Stimulated activated CD4-positive, alpha-beta T cell treated with anti-CD3 and anti-CD28 coated beads, Interleukin-1b, Interleukin-23, amount 100 ng/mL, for 48 hours (primary cell): ENCODE measurements at places on chromosomes 16 and 17.

GRCh38 chr17:41551365-41551764 is 20.5 kb downstream of the KRT9 start:
- no peak for DNase-seq

DNA sequence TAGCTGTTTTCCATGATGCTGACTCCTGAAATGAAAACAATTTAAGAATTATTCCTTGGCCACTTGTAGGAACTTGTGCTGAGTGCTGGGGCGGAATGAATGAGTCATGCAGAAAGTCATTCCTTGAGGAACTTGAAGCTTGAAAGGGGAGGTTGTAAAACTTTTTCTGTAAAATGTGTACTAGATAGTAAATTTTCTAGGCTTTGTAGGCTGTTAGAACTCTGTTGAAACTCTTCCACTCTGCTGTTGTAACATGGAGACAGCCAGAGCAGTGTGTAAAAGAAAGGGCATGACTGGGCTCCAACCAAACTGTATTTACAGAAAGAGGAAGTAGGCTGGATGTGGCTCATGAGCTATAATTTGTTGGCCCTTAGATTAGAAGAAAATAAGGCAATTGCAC is 46.1 kb downstream of the ABCA8 start:
- DNase-seq: no peak

DNA sequence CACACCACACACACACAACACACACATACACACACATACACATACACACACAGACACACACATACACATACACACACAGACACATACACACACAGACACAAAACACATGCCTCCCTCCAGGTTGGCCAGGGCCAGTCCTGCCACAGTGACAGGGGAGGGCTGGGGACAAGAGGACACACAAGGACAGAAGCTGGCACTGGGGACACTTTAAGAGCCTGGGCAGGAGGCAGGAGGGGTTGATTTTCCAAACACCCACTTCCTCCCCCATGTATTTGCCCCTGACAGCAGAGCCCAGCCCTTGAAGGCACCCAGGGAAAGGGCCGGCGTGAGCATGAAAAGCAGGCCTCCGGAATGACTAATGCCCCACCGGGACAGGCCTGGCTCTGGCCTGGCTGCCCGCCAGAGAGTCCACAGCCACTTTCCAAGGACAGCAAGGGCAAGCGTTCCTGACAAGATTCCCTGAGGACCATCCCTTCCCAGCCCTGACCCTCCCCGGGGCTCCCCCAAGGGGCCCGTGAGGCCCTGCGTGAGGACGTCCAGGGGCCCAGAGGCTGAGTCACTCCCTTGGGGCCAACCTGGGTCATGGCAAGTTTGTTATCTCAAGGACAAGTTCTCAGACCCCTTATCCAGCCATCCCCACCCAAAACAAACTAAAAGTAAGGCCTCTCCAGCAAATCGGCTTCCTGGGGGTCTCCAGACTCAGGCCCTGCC is 235.6 kb downstream of the ZNF423 start:
- DNase-seq: no peak

GRCh38 chr16:86616906-86617305 is 38.6 kb downstream of the FOXL1 start:
- no peak for DNase-seq

DNA sequence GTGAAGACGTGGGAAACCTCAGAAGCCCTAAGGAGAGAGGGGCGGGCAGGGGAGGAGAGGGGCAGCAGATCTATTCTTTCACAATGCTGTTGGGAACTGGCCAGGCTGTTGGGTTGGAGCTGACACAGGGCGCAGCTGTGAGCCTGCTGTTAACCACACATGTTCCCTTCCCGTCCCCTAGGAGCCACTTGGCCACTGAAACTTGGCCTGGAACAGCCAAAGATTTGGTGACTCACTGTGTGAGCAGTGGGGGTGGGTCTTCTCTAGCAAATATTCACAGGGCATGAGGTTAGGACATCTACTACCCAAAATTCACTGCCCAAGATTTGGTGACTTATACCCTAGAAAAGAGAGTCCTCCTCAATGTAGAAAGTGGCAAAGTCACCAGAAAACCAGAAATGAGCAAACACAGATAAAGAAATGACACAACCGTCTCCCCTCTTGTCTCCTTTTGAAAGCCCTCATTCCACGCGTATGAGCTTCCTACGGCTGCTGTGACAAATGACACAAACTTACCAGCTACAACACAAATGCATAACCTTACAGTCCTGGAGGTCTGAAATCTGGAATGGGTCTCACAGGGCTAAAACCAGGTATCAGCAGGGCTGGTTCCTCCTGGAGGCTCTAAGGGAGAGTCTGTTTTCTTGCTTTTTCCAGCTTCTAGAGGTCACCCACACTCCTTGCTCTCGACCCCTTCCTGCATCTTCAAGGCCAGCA is 6.3 kb downstream of the TBC1D16 start:
- no peak for DNase-seq

GRCh38 chr17:66955821-66956220 is 8.7 kb upstream of the CACNG4 start:
- no peak for DNase-seq

DNA sequence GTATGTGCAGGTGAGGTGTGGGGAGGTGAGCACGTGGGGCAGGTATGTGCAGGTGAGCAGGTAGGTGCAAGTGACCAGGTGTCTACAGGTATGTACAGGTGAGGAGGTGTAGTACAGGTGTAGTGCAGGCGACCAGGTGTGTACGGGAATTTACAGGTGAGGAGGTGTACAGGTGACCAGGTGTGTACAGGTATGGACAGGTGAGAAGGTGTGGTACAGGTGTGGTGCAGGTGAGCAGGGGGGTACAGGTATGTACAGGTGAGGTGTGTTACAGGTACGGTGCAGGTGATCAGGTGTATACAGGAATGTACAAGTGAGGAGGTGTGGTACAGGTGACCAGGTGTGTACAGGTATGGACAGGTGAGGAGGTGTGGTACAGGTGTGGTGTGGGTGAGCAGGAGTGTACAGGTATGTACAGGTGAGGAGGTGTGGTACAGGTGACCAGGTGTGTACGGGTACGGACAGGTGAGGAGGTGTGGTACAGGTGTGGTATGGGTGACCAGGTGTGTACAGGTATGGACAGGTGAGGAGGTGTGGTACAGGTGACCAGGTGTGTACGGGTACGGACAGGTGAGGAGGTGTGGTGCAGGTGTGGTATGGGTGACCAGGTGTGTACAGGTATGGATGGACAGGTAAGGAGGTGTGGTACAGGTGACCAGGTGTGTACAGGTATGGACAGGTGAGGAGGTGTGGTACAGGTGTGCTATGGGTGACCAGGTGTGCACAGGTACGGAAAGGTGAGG is 12.8 kb upstream of the DBNDD1 start:
- DNase-seq: no peak

- DNase-seq: no peak
These were observed 33.5 kb downstream of the SRL start for GRCh38 chr16:4208341-4208751.

DNA sequence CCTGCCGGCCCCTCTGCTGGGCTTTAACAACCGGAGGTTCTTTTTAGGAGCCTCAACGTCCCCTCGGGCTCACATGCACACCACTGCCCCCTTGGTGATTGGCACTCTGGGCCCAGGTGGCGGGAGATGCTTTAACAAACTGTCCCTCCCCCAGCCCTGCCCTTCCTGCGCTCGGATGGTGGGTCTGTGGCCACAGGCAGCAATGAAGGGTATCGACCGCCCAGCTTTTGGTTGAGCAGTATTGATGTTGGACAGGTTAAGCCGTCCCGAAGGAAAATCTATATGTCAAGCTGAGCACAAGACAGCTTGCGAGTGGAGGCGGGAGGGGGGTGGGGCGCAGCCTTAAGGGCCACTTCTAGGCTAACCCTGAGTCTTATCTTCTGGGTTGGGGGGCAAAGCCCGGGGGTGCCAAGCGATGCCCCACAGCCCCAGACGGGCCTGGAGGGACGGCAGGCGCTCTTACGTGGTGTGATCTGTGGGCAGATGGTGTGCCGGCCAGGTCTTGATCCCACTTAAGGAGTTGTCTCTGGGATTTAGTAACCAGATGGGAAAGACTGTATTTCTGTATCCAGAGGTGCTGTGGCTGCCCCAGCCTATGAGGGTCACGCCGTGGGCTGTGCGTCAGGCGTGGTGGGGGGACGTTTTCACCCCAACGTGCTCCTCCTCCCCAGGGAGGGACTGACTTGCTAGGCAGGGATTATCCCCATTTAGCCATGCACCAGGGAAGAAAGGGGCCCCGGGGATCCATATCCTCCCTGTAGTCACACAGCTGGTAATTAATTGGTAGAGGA is 6.2 kb downstream of the GSE1 start:
- DNase-seq: no peak

GRCh38 chr17:76909971-76910760 is 42.0 kb downstream of the MGAT5B start:
- DNase-seq: peak; percentile 24

DNA sequence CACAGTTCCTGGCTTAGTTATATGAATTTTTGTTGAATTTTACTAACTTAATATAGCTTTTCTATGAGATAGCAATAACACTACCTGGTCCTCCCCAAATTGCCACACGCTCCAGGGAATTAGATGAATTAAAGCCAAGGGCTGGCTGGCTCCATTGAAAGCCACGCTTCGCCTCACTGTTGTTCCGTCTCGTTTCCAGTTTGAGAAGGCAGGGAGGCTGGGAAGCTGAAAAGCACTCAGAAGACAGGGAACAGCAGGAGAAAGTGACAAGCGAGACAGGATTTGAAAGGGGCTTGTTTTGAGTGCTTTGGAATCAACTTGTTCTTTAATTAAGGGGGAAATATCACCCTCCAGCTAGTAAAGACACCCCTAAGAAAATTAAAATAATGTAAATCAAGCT is 425.3 kb downstream of the CA10 start:
- no peak for DNase-seq

GRCh38 chr17:34377078-34377823 is 14.2 kb upstream of the CCL1 start:
- no peak for DNase-seq

DNA sequence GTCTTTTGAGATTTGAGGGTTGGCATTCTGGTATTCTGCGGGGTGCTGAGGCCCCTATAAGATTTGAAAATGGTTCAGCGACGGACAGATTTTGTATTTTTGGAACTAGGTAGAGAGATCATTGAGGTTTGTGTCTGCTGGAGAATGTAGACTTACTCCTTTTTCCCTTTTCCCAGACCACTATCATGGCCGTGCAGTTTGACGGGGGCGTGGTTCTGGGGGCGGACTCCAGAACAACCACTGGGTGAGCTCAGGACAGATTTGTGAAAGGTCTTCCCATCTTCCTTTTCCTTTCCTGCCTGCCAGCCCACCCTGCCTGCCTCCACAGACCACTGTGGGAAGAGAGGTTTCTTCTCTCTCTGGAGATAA is 572 bp downstream of the PSMB6 start:
- DNase-seq: peak; percentile 16

- no peak for DNase-seq
These were observed 304.5 kb downstream of the CPPED1 start for GRCh38 chr16:12499032-12499745.

GRCh38 chr17:81039854-81040758 is 5.2 kb downstream of the BAIAP2 start:
- no peak for DNase-seq

DNA sequence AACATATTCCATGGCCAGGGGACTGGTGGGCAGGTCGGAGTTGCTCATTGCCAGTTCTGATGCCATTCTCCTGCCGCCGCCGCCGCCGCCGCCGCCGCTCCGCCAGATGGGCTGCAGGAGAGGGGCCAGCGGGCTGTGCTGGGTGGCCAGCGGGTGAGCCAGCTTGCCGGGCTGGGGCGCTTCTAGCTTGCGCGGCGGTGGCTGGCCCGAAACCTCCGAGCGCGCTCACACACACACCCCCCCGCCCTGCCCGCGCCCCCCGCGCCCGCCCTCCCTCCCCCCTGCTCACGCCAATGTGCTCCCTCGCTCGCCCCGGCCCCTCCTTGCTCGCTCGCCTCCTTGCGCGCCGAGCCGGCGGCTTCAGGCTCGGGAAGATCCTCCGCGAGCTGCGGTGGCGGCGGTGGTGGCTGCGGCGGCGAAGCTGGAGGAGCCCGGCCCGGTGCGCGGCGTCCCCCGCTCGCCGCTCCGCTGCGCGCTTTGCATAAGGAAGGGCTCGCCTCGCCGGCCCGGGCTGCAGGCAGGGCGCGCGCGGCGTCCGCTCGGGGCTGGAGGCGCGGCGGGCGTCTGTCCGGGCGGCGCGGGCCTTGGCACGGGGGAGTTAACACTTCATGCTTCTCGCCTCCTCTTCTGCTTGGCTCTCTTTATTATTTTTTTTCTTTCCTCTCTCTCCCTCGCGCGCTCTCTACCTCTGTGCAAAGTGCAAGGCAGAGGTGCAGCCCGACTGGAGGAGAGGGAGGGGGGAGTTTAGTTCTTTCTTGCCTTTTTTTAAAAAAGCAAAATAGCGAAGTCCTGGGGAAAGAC is 500 bp downstream of the MAF start:
- peak; percentile 28 for DNase-seq

- DNase-seq: no peak
These were observed 258.2 kb downstream of the PARN start for GRCh38 chr16:14371778-14372431.

- DNase-seq: no peak
These were observed 35.8 kb downstream of the SRCIN1 start for GRCh38 chr17:38569701-38570512.

- DNase-seq: no peak
These were observed 127.7 kb upstream of the GSE1 start for GRCh38 chr16:85485379-85485778.

GRCh38 chr17:79837888-79838521 is 1.2 kb downstream of the CBX4 start:
- DNase-seq: no peak

GRCh38 chr17:49217651-49218413 is 7.3 kb downstream of the ABI3 start:
- DNase-seq: peak; percentile 38

DNA sequence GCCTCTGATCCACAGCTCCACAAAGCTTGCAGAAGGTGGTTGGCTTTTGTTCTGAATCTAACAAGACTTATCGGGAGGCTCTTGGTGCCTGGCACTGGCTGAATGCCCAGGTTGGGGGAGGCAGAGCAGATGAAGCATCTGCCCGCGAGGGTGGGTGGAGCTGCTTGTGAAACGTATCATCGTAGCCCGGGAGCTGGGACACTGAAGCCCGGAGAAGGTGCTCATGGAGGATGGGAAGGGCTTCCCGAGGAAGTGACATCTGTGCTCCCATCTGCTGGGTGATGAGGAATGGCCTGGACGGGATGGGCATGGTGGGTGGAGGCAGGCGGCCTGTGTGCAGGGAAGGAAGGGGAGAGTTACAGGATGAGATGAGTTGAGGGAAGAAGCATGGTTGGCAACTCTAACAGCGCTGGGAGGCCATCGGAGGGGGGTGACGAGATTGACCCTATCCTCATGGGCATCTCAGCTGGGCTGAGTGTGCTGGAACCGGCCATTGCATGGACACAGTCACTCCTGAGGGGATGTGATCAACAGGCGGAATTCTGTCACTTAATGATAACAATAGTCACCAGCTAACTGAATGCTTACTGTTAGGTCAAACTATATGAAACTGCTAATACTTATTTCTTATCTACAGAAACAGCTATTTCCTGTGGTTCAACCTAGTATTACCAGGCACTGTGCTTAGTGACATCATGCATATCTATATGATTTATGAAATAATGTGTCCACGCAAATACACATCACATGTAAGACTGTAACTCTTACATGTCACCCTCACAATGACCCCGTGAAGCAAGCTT is 102.7 kb downstream of the ABCC6 start:
- DNase-seq: no peak

- no peak for DNase-seq
These were observed 16.2 kb downstream of the DEXI start for GRCh38 chr16:10926094-10926493.
